ENCODE measurements at places on chromosomes 12 and 14.

DNA sequence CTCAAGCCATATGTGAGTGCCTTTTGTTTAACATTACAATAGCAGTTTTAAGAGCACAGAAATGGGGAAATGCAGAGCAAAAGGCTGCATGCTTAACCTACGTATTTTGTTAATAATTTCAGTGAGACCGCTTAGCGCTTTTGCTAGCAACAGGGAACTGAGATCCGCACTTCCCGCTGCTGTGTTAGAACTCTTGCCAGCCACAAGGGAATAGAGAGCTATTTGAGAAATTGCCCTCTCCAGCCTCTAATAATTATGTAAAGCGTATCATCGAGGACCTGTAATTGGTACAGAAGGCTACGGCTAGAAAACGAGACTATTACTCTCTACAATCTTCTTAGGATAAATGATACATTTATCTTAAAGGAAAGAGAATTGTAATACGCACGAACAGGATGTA, 205.2 kb upstream of the GRIP1 start:
- no peak for DNase-seq

- DNase-seq: no peak
Measured at GRCh38 chr12:15634010-15634683, 155.0 kb downstream of the EPS8 start.

- DNase-seq: peak; percentile 94
Measured at GRCh38 chr12:124837958-124838803, 25.5 kb downstream of the SCARB1 start.

DNA sequence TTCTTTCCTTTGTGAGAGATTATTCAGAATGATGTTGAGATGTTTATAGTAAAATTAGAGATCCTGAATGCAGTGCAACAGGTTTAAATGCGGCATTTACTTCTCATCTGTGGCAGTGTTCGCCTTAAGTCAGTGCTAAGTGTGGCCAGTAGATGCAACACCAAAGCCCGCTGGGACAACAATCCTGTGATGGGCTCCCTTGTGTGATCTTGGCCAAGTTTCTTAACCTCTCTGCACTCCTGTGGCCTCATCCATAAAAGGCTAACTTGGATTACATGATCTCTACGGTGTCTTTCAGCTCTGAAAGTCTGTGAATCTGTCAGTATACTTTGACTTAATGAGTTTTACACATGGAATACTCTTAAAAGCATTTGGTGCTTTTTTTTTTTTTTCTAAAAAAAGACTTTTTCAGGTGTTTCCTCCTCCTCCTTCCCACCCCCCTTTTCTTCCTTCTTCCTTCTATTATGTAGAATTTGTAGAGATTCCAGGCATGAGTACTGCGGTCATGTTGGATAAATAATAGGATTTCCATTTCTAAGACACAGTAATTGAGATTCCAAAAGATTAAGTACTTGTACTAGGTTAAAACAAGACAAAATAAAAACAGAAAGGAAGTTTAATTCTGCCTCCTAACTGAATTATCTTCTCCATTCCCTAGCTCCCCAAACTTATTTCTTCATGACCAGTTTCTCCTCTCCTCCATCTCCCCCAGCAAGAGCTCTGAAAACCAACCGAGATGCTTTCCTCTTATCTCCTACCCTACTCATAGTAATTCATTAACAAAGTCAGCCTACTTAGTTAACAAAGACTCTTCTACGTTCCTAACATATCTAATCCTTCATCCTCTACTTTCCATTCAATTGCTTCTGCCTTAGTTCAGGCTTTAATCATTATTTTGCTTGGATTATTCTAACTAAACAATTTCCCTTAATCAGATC, 42.2 kb upstream of the NAV3 start:
- DNase-seq: no peak

- no peak for DNase-seq
Measured at GRCh38 chr12:86634456-86635410, 378.5 kb upstream of the MGAT4C start.

- no peak for DNase-seq
Measured at GRCh38 chr12:53733051-53733806, 6.0 kb upstream of the CALCOCO1 start.

GRCh38 chr12:10559244-10559643, 53.6 kb downstream of the EIF2S3B start:
- DNase-seq: no peak

GRCh38 chr12:11812586-11813437, 163.3 kb downstream of the ETV6 start:
- peak; percentile 20 for DNase-seq

GRCh38 chr14:81401420-81402122, 1.4 kb upstream of the STON2 start:
- no peak for DNase-seq

DNA sequence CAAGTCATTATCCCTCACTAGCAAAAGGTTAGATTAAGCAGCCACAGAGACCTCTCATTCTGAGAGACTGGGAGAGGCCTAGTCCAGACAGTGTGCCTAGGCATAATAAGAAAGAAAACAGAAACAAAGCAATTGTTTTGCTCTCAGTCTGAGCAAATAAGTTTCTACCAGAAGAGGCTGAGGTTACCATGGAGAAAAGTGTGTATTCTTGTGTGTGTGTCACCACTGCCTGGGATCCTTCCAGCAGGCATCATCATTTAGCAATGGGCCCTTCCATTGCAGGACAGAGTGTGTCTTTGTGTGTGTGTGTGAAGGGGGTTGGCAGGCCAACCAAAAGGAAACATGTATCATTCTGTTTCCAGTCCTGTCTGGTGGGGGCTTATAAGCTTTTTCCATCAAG, 3.7 kb downstream of the EFS start:
- no peak for DNase-seq

- no peak for DNase-seq
Measured at GRCh38 chr12:19808371-19808770, 369.1 kb downstream of the AEBP2 start.

DNA sequence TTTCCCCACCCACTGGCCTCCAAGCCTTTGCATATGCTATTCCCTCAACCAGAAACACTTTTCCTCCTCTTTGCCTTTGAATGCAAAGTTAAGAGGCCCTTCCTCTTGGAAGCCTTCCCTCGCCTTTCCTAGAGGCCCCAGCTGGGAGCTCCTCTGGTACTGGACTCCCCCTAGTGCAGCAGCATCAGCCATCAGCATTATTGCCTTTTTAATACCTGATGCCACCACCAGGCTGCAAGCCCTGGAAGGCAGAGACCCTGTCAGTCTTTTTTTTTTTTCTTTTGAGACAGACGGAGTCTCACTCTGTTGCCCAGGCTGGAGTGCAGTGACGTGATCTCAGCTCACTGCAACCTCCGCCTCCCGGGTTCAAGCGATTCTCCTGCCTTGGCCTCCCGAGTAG, 19.1 kb upstream of the PLA2G1B start:
- no peak for DNase-seq

- no peak for DNase-seq
Measured at GRCh38 chr12:57151741-57152630, 4.6 kb upstream of the LRP1-AS start.

DNA sequence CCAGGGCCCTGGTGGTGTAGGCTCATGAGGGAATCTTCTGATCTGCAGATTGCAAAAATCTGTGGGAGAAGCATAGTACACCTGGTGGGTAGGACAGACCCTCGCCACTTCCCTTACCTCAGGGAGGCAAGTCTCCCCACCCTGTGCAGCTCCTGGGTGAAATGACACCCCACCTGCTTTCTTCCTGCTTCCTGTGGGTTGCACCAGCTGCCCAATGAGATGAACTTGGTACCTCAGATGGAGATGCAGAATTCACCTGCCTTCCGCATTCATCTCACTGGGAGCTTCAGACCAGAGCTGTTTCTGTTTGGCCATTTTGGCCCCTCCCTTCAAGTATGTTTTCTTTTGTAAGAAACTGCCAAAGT, 4.7 kb downstream of the CLEC2D start:
- no peak for DNase-seq

DNA sequence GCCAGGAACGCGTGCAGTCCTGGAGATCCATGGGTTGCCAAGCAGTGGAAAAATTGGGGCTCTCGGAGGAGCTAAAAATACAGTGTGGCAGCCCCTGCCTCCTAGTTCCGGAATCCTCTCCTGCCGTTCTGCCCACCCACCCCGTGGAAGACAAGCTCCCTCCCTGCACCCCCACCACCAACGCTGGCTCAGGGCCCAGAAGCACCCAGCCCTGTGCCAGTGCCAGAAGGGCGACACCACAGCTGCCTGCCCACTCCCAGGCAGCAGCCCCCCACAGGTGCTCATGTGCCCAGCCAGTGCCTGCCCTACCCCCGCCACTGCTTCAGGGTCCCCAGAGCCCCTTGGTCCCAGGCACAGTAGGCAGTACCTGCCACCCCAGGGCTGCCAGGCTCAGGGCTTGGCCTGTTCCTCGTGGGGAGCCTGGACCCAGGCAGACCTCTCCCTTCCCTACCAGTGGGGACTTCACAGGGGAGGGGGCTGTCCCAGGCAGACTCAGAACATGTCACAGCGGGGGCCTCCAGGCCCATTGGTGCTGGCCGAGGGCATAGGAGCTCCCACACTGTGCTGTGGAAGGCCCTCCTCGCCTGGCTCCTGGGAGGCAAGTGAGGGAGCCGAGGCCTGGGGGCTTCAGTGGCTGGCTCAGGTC, 7.4 kb downstream of the INF2 start:
- DNase-seq: no peak

DNA sequence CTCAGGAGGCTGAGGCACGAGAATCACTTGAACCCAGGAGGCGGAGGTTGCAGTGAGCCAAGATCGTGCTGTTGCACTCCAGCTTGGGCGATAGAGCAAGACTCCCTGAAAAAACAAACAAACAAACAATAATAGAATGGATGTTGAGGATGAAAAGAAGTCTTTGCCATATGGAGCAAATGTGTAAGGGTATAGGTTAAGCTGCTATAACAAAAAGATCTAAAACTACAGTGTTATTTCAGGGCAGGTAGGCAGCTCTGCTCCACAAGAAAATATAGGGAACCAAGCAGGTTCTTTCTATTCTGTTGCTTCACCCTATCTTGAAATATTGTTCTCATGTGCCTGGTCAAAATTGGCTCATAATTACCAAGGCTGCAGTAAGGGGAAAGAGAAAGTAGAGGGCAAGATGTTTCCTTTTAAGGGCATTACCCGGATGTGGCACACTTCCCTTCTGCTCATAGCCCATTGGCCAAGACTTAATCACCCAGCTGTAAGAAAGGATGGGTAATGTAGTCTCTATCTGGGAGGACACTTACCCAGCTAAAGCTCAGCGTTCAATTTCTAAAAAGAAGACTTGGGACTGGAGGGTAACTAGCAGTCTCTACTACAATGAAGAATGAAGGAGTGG, 23.5 kb downstream of the SDSL start:
- no peak for DNase-seq

GRCh38 chr14:101019990-101020710, 116.6 kb upstream of the RTL1 start:
- DNase-seq: no peak

GRCh38 chr14:92546347-92547053, 32.9 kb downstream of the RIN3 start:
- DNase-seq: no peak
